Effector memory CD4-positive, alpha-beta T cell (primary cell): ENCODE measurements at places on chromosomes 13 and 19.

DNA sequence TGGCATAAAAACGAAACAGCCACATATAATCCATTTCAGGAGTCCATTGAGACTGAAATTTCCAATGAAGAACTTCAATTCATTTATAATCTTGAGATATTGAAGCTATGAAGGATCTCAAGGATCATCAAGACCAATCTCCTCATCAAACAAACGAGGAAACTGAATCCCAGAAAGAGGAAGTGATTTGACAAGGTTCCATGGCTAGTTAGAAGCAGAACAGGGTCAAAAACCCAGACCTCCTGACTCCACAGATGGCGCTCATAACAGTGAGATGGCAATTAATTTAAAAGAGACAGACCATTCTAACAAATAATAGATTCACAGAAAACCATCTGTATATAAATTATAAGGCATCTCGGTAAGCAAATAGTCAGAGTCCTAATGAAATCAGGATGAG lies 229.7 kb downstream of the KCTD12 start:
- DNase-seq, result no peak

- DNase-seq, result no peak
Observed at GRCh38 chr19:3374369-3375112, 8.2 kb downstream of the NFIC start.

DNA sequence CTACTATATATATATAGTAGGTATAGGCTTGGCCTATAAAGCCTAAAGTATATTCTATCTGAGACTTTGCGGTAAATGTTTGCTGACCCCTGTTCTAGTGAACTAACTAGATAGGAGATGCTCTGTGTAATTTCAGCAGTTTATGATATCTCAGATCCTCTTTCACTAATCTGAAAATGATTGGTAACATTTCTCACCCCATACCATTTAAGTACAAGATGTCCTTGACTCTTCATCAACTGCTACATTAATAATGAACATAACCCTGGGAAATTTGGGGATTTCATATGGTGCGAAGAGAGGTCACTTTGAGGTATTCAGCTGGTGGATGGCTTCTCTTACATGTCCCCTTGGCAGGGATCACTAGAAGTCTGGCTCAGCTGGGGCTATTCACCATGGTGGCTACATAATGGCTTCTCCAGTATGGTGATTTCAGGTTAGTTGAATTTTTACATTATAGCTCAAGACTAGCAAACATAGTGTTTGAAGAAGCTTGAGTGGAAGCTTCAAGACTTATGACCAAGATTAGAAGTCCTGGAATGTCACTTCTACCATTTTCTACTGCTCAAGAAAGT lies 103.6 kb upstream of the MYCBP2 start:
- DNase-seq, result no peak

GRCh38 chr13:28432816-28433560 lies 61.9 kb downstream of the FLT1 start:
- no peak for DNase-seq

- peak; percentile 98 for DNase-seq
Observed at GRCh38 chr19:52189735-52190486, at the start of gene PPP2R1A. Gene PPP2R1A (plus strand): TSS chr19:52190052. CDS start chr19:52190097, 45 bp downstream.

DNA sequence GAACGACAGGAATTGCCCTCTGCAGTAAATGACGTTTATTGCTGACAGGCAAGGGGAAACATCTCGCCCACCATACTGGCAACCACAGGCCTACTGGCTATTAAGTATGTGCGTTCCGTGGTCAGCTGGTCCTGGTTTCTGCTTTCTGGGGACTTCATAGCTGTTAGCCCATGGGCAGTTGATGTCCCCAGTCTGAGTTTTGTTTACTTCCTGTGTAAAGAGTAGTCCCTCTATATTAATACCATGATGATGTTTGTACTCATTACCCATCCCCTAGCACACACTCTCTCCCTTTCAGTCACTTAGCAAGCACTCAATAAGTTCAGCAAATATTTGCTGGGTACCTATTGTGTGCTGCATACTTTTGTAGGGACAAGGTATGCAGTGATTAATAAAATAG lies 6.5 kb upstream of the MIA start:
- DNase-seq, result no peak

DNA sequence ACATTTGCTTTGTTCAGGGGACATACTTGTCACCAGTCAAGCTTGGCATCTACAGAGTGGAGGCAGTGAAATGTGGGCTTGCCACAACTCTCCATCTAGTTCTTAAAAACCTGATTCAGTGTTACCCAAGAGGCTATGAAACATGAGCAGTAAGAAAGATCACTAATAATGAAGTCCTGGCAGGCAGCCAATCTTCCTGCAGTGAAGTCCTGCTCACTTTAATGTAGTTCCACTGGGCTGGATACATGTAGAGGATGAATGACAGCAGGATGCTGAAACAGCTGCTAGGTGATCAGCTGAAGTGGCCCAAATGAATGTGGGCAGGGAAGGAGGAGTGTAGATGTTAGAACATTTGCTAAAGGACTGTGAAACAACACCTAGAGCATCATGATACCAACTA lies 1213.1 kb downstream of the OLFM4 start:
- DNase-seq, result no peak

GRCh38 chr13:82693607-82694006 lies 1188.7 kb downstream of the SLITRK1 start:
- DNase-seq, result no peak

DNA sequence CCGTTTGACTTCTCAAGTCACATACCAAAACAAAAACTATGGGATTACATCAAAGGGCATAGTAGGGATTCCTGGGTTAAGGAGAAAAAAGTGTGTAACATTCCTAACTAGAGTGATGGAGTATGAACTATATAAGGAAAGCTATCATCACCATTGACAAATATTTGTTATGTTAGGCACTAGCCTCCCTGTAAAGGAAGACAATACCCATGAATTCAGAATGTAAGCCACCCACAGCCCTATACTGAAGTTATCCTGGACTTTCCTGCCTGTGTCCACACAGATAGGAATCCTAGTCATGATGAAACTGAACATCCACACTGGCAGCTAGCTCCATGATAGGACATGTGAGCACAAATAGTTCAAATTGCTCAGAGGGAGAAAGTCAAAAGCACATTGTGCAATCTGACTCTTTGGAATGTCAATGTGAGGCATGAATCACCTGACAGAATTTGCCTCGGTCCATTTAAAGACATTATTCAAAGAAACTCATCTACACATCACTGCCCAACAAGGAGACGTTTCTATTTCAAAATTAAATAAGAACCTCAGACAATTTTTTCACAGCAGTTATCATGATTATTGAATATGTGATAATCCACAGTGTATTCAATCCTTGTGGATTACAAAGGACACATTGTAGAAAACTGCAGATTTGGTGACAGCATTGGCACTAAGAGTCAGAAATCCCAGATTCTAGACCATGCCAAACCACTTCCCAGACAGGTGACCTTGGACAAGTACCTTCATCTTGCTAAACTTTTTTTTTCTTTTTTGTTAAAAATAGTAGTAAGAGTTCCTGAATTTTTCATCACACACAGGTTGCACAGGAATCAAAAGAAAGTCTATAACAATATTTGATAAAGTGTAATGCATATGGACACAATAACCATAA lies 529.3 kb downstream of the IRS2 start:
- DNase-seq, result no peak
